Stimulated activated CD8-positive, alpha-beta memory T cell treated with anti-CD3 and anti-CD28 coated beads, Interleukin-7, amount 100 ng/mL, for 1 hour (primary cell): ENCODE measurements at places on chromosomes 4 and X.

DNA sequence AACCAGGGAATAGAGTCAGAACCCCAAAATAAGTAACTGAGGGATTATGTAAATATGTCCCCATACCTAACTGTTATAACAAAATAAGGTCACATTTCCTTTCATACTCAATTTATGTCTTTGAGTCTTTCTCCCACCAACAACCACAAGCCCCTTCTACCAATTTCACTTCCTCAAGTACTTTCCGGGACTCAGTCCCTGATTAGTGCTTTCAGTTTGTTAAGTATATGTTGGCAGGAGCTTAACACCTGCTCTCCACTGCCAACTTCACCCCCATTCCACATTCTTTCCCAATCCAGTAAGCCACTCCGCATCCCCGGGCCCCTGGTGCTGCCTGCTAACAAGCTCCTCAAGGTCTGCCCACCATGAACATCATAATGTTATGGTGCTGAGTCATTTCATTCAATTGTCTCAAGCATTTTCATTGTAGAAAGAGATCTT lies 71.3 kb upstream of the SPRY1 start:
- no peak for DNase-seq

DNA sequence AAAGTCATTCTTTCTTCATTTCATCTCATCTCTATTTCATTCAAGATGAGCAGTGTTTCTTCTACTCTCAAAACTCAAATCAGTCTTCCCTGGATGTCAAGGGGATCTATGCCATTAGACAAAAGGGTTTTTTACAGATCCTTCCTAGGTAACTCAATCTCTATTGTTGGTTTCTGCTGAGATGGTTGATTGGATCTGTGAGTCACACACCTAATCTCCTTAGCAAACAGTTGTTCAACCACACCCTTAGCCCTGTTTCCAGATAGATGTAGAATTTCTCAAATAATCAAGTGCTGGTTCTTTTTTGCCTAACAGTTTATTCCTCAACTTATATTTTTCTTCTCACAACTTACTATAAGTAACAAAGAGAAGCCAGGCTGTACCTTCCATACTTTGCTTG lies 200.5 kb downstream of the KDR start:
- no peak for DNase-seq

DNA sequence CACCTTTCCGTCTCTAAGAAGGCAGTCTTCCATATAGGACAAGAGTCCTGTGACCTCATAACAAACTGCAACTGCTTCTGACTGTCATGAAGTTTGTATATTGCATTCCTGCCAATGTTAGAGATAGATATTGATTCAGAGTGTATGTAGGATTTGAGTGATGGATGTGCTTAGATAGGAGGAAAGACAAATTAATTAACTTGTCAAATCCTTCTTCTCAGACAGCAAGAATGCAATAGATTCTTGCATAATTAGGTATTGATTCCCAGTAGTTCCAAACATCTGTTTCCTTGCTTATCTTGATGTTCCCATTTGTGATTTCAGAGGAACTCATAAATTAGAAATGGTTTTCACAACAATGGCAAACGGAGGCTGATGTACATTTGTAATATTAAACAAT lies 555.3 kb downstream of the TRAM1L1 start:
- no peak for DNase-seq

DNA sequence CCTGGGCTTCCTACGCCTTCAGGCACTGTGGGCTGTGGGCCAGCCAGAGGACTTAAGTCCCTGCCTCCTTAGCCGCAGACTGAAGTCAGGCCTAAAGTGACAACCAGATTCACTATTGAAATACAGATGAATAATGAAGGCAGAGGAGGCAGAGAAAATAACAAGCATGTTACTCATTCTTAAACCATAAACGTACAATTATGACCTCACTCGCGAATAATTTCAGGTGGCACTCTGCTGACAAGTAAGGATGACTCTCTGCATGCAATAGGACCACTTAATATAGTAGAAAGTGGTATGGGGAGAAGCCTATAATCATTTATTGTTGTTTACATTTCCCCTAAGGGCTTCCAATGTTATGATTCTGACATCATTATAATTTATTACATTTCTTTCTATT lies 409.2 kb upstream of the FGF13 start:
- DNase-seq, result no peak

DNA sequence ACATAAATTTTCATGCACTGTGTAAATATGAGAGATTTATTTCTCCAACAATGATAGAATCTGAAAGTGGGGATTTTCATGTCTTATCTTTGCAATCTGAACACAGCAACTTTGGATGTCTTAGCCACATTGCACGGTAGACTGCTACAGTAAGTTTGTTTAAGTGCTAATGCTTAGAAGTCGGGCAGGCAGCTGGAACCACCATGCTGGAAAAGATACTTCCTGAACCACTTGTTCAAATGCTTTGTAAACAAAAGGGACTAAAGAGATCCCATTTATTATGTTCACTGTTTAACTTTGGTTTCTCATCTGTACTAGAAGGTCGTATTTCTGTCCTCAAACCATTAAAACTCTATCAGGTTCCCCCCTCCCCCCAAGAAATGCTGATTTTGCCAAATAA lies 555.9 kb upstream of the DIPK2B start:
- no peak for DNase-seq

GRCh38 chr4:53067125-53067802 lies 205.1 kb downstream of the RASL11B start:
- no peak for DNase-seq

DNA sequence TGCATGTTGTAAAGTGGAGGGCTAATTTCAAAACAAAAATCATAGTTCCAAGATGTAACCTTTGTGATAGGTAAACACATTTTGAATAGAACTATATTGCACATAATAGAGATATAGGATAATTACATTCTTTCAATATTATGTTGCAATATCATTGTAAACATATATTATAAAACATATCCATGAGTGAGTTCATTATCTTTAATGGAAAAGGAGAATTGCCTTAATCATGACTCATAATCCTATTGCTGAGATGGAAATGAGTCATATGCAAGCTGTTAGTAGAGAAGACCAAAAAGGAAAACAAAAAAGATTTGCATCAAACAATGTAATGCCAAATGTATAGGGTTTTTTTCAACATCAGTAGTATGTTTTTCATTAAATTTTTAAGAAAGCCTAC lies 73.7 kb upstream of the WDR44 start:
- DNase-seq, result no peak

GRCh38 chr4:131609039-131609438 lies 1540.1 kb upstream of the PCDH10 start:
- no peak for DNase-seq

DNA sequence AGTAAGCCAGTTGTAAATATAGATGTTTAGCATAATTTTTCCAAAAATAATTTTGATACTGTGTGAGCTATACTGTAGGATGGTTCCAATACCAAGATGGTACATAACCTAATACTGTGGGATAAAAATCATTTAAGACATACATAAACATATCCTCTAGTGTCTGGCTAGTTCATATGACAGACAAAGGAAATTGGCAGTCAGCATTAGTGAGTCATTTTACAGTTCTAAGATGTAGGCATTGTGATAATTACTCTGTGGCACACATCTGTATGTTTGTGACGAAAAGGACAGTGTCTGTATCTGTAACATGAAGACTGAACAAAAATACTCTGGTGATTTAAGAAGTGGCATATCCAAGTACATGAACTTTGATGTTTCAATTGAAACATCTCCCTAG lies 49.6 kb downstream of the UGT2A2 start:
- DNase-seq, result no peak

GRCh38 chr4:167987285-167987684 lies 105.1 kb upstream of the ANXA10 start:
- DNase-seq, result no peak

- DNase-seq, result no peak
Observed at GRCh38 chr4:89682808-89683207, 154.2 kb downstream of the SNCA start.

GRCh38 chr4:186020793-186021407 lies 48.1 kb upstream of the TLR3 start:
- no peak for DNase-seq

DNA sequence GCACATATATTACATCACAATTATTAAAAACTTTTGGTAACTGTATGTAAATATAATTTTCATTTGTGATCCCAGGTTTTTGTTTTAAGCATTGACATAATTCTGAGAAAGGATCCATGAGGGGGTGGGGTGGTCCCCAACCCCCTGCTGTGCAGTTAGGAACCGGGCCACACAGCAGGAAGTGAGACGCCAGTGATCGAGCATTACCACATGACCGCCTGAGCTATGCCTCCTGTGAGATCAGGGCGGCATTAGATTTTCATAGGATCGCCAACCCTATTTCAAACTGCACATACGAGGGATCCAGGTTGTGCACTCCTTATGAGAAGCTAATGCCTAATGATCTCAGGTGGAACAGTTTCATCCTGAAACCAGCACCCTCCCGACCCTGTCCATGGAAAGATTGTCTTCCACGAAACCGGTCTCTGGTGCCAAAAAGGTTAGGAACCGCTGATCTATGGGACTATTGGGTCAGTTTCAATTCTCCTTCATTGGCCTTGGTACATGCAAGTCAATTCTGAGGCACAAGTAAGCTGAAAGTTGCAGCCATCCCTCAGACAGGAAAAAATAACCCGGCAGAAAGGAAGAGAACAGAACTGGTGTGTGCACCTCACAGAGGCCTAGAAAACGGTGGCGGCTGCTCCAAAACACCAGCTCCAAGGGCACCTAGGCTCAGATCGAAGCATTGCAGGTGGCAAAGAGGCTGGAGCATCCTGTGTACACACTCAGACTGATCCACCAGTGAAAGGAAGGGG lies 7.0 kb upstream of the TMSB4X start:
- DNase-seq, result no peak

GRCh38 chr4:144655491-144655890 lies 9.5 kb downstream of the HHIP start:
- DNase-seq, result no peak

DNA sequence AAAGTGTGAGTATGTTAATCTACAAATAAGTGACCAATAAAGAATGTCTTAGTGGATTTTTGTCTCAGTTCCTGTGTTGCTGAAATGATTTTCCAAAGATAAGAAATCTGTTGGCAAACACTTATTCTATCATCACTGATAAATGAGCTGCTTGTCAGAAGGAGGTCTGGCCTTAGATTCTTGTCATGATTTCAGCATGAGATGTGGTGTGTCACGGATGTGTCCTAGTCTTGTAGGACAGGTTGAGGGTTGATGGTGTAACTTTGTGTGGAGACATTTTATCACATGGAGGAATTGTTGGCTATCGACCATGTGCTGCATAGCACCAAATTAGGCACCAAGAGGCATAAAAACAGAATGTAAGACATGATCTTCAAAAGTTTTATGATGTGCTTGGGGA lies 31.8 kb upstream of the LIMCH1 start:
- no peak for DNase-seq

DNA sequence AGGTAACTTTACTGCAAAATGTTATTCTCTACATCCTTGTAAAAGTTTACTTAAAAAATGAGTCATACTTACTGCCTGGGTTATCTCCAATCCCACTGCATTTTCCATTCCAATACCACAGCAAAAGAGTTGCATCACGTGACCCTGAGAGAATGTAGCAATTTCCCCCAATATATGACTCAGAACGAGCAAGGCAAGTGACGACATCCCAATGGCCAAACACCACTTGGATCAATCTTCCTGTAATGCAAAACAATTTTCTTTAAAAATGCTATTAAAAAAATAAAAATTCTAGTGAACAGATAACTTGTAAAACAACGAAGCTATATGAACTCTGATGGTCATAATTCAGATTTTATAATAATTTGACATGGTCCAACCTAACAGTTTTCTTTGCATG lies 224.3 kb downstream of the DCLK2 start:
- DNase-seq, result no peak

DNA sequence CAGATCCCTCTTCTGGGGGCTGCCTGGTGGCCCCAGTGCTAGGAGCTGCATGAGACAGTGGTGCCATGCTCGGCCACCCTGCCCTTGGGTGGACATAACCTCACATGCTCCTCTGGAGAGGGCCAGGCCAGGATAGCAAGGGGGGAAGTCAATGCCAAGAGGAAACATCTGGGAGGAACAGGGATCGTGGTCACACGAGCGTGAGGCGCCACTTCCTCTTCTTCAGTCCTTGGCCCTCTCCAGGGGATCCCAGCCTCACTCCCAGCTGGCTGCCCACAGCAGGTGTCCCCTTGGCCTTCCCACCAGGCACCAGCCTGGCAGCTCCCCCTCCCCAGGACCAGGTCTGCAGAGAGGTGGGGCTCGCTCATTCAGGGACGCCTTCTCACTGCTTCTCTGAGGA lies 28.6 kb downstream of the TBC1D14 start:
- DNase-seq, result no peak

DNA sequence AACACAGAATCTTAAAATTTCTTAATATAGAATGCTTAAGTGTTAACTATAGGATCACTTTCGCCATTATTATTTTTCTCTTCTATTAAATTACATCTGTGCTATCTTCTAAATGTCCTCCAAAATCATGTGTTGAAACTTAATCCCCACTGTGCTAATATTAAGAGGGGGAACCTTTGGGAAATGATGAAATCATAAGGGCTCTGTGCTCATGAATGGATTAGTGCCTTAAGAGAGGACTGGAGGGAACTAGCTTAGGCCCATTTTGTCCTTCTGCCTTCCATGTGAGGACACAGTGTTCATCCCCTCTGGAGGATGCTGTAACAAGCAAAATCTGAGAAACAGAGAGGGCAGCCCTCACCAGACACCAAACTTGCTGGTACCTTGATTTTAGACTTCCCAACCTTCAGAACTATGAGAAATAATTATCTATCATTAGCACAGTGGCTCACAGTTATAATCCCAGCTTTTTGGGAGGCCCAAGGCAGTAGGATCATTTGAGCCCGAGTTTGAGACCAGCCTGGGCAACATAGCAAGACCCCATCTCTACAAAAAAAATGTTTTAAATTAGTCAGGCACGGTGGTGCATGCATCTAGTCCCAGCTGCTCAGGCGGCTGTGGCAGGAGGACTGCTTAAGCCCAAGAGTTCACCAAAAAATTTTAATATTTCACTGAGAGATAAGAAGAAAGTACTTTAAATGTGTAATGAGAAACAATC lies 26.3 kb downstream of the KLHL8 start:
- no peak for DNase-seq

- DNase-seq, result no peak
Observed at GRCh38 chr4:8108991-8109390, 49.6 kb downstream of the ABLIM2 start.

DNA sequence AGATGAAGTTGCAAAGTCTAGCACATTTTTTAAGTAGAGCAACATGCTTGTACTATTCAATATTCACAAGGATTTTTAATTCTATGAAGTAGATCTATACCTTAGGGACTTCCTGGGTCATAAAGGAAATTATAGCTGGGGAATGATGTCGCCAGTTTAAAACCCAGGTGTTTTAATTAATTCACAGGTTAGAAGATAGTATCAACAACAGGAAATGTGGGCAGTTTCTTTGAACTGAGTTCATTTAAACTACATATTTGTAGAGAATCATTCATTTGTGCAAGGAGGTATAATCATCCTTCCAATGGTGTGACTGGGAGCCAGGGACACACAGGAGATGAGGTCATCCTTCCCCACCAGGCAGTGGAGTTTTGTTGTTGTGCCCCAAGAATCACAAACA lies 181.3 kb upstream of the KLF3 start:
- no peak for DNase-seq

GRCh38 chr4:10336471-10336870 lies 120.8 kb downstream of the ZNF518B start:
- DNase-seq, result no peak
